ACHN (cell line): ENCODE measurements at places on chromosomes 3 and 15.

DNA sequence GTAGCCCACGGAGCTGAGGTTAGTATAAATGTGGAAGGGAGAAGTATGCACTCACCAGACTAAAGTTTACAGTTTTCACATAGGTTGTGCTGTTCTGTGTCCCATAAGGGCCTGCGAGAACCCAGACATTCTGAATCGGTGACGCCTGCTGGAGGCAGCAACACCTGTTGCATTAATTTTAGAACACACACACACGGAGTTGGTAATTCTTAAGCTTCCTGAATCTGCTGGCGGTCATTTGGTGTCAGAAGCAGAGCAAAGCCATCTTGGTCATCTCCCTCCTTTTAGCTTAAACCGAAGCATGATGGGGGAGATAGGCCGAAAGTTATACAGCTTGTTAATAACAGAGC is 41.1 kb upstream of the AP3B2 start:
- DNase-seq: peak; percentile 33

DNA sequence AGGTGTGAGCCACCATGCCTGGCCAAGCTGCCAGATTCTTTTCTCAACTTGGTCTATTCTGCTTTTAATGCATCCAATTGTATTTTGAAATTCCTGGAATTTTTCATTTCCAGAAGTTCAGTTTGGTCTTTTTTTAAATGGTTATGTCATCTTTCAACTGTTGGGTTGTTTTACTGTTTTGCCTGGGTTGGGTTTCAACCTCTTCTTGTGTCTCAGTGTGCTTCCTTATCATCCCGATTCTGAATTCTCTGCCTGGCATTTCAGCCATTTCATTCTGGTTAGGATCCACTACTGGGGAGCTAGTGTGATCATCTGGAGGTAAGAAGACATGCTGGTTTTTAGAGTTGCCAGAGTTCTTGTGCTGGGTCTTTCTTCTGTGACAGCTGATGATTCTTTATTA is 61.5 kb downstream of the LRRC49 start:
- DNase-seq: no peak

DNA sequence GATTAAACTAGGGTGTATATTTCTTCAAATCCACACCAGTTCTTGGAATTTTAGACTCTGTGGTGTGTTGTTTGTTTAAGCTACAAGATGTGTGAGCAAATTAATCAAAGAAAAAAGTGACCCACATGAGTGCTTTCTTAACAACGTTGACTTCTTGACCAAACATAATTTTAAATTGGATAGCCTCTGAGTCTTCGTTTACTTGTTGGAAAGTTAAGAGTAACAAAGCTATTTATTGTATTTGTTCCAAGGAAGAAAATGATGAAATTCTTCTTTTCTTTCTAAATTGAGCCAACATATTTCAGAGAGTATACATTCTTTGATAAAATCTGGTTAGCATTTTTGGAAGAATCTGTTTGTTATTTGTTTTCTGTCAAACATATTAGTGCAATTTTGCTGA is 99.9 kb upstream of the IGSF10 start:
- no peak for DNase-seq

DNA sequence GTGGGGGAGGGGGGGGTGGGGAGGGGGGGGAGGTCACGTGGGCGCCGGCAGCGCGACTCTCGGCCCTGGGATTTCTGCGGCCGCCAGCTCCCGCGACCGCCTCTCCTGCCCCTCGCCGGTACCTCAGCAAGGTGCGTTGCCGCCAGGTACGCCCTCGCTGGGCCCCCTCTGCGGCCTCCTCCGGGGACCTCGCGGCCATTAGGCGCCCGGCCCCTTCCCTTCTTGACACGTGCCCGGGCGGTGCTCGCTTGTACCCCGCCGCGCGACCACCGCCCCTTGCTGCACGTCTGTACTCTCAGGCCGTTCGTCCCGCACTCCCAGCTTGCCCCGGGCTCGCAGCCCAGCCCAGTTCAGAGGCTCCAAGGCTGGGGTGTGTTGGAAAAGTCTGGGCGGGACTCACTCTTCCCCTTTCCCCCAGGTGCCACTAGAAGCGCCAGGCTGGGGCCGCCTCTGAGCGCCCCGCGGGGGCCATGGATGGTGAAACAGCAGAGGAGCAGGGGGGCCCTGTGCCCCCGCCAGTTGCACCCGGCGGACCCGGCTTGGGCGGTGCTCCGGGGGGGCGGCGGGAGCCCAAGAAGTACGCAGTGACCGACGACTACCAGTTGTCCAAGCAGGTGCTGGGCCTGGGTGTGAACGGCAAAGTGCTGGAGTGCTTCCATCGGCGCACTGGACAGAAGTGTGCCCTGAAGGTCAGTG is at the start of gene MAPKAPK3:
MAPKAPK3 (plus strand) TSS at position 56 of the 696 bp plus-strand sequence; CDS start at position 471, 415 bp downstream.
- peak; percentile 31 for DNase-seq

- peak; percentile 19 for DNase-seq
Measured at GRCh38 chr3:19213603-19214220, 65.4 kb downstream of the KCNH8 start.

- no peak for DNase-seq
Measured at GRCh38 chr3:20232906-20233780, 47.1 kb upstream of the SGO1 start.

DNA sequence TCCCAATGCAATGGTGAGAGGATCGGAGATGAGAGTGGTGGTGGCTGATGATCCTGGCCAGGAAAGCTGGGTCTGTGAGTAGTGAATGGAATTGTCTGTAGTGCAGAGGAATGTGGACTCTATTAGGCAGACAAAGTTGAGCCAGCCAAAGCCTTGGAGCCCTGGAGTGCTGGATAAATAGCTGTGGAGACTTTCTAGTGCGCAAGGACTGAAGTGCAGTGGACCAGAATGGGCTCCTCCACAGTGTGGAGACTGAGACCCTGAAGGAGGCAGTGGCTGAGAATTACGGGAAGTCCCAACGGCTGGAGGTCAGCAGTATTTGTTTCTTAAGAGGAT is 874 bp downstream of the ZNF662 start:
- DNase-seq: no peak

DNA sequence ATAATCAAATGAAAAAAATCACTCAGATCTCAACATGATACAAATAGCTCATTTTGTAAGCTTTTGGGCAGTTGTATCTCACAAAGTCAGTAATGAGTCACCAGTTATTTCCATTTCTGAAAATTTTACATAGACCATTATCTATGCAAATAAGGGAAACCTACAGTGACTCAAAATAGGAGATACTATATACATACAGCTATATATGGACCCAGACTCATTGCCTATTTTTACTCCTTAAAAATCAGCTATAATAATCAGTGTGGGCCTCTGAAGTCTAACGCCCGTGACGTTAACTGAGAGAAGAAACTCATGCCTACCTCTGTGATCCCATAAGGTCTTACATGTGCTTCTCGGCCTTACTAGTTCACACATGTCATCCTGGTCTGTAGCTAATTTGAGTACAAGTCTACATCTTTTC is 31.6 kb downstream of the LRIG1 start:
- no peak for DNase-seq

DNA sequence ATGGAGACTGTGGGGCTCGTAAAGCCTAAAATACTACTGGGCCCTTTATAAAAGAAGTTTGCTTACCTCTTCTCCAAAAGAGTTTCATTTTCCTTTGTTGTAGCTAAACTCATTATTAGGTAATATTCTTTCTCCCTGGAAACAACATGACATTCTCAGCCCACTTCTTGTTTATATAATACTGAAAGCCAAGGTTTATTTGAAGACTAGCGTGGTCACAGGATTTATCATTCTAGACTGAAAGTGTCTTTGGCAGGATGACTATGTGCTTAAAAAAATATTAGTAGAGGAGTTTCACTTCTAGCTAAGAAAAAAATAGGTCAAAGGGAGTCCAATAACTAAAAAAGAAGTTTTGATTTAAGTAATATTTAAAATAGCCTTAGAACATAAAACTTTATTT is 1085.2 kb upstream of the CADM2 start:
- DNase-seq: no peak

DNA sequence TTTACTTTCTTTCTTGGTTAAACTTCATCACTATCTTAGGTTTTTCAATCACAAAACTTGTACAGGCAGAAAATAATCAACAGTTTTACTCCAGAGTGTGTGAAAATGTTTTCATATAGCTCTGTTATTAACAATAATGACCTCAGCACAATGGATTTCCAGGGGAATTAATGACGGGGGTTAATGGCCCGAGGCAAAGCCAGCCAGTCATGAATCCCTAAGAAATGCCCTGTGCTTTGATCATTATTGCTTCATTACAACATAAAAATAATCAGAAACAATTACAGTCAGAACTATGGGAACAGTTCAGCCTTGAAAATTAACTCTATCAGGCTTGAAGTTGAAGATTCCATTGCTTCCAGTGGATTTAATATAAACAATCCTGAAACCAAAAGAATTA is 875.4 kb downstream of the ROBO2 start:
- no peak for DNase-seq

DNA sequence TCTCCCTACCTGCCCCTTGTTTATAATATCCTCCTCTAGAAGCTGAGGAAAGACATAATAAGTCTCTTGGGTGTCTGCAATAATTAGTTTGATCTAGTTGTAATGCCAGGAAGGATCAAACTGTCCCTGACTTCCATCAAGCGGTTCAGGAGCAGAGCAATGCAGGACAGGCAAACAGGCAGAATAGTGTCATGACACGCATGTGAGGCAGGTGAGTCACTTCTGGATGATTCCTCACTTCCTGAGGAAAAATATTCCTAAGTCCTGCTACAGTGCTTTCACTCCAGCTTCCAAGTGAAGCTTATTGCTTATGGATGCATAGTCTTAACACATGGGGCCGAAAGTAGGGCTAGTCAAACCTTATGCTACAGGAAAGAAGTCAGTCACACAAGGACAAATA is 85.8 kb downstream of the GREM1 start:
- DNase-seq: no peak

DNA sequence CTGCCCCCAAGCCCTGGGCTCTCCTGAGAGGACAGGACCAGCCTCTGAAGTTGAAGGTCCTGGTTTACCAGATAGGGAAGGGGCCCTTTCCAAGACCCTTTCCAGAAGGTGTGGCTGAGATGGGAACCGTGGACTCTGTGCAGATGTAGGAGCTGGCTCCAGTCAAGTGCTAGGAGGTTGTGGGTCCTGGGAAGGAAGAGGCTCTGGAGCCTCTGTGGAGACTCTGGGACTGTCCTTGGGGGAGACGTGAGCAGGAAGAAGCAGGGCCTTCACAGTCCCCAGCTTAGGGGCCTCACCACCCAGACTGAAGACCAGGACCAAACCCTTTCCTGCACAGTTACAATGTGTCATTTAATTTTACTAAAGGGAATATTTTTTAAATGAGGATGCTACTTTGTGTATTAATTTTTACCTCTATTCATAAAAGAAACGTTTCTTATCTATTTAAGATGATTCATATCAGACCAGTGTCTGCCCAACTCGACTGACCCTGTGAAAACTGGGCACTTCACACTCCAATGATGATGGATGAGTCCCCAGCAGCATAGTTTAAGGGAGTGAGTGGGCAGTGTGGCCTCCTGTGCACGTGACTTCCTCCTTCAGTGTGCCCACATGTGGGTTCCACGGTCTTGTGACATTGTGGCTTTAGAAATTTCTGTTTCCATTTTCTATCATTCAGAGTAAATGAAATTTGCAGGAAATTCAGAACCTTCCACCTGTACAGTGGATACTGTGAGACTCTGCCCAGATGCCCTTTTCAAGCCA is 10.9 kb downstream of the CCR5AS start:
- DNase-seq: no peak
